HTR-8/SVneo (cell line): ENCODE measurements at places on chromosomes 16 and 17.

GRCh38 chr17:54662978-54663876 lies 237.4 kb upstream of the TOM1L1 start:
- DNase-seq, result no peak

GRCh38 chr17:72479113-72479512 lies 358.3 kb downstream of the SOX9 start:
- no peak for DNase-seq

- peak; percentile 64 for DNase-seq
Measured at GRCh38 chr16:53817117-53817755, 113.3 kb downstream of the FTO start.

DNA sequence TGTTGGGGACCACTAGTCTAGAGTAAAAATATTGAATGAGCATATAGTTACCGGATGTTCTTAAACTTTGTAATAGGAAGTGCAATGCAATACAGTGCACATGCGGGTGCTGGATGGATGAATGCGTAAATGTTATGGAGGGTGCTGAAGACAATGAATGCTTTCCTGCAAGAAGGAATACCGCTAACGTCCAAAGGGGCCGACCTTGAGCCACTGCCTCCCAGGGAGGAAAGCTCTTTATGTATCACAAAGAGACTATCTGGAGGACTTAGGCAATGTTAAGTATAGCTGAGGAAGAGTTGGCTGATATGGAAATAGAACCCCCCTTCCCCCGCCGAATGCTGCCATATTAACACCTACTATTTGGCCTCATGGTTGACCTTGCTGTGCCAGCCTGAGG lies 27.5 kb upstream of the SHCBP1 start:
- DNase-seq, result no peak

- DNase-seq, result no peak
Measured at GRCh38 chr17:73777131-73777449, 132.8 kb upstream of the SDK2 start.

DNA sequence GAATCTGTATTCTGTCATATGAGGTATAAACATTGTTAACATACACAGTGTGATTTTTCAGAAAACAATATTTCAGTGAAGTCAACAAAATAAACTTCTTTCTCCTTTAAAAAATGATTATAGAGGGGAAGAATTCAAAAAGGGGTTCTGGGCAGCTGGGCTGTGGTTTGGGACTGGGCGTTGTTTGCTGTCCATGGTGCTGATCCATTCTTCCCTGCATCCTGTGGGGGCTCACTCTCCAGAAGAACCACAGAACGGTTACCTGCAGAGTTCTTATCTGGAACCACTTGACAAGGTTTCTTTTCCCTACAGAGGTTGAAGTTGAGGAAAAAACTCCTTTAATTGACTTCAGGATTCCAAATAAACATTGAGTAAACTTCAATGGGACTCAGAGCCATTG lies 1091.0 kb downstream of the CDH8 start:
- no peak for DNase-seq

- no peak for DNase-seq
Measured at GRCh38 chr16:51057102-51057793, 93.8 kb downstream of the SALL1 start.

DNA sequence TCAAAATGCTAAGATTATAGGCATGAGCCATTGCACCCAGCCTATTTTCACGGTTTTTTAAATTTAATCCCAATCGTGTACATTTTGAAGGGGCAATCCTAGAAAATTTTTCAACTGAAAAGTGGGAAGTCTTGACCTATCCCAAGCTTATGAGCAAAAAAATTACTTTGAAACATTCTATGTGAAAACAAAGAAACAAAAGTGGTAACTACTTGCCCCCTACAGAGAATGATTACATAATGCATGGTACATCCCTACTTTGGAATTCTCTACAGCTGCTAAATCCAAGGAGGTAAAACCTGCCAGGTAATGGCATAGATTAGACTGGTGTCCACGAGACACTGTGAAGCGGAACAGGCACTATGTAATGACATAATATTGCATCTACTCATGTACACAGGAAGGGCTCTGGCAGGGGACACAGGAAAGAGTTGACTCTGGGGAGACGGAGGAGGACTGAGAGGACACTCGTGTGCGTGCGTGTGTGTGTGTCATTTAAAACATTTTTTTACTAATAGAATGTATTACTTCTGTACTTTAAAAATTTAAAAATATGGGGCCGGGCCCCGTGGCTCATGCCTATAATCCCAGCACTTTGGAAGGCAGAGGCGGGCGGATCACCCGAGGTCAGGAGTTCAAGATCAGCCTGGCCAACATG lies 15.7 kb downstream of the ASGR2 start:
- DNase-seq, result no peak

- no peak for DNase-seq
Measured at GRCh38 chr17:68792042-68792685, 163.0 kb downstream of the ABCA8 start.

DNA sequence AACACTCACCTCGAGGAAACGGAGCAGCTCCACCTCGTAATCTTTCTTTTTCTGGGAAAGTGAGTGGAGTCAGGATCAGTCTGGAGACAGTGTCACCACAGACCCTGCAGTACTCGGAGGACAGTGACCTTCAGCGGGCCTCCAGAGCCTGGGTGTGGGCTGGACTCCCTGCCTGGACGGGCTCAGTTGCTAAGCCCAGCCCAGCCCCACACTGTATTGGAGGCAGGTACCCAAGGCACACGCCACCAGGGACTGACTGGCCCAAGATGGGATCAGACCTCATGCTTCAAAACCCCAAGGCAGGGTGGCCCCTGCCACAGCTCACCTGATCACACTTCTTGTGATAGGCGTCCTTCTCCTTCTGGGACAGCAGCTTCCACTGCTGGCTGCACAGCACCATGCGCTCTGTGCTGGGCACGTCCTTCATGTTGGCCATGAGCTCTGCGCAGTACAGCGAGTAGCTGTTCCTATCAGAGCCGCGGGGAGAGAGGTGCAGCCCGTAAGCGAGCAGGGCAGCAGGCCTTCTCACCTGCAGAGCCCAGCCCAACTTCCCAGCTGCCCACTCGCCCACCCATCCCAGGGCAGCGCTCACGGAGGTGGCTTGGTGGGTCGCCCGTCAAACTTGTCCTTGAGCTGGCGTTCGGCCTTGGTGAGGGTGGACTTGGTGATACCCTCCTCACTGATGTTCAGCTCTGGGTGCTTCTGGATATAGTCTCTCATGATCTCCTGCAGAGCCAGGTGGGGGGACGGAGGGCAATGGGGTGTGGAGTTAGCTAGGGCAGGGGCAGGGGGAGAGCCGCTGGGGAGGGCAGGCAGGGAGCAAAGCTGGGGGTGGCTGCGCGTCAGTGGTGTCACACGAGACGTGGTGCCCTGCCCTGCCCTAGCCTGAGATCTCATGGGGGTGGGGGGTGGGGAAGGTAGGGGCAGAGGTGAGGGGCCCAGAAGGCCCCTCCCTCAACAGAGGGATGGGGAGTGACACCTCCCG lies 7.9 kb downstream of the UBTF start:
- DNase-seq, result no peak

GRCh38 chr17:69176457-69176795 lies 34.7 kb upstream of the ABCA6 start:
- DNase-seq, result no peak

DNA sequence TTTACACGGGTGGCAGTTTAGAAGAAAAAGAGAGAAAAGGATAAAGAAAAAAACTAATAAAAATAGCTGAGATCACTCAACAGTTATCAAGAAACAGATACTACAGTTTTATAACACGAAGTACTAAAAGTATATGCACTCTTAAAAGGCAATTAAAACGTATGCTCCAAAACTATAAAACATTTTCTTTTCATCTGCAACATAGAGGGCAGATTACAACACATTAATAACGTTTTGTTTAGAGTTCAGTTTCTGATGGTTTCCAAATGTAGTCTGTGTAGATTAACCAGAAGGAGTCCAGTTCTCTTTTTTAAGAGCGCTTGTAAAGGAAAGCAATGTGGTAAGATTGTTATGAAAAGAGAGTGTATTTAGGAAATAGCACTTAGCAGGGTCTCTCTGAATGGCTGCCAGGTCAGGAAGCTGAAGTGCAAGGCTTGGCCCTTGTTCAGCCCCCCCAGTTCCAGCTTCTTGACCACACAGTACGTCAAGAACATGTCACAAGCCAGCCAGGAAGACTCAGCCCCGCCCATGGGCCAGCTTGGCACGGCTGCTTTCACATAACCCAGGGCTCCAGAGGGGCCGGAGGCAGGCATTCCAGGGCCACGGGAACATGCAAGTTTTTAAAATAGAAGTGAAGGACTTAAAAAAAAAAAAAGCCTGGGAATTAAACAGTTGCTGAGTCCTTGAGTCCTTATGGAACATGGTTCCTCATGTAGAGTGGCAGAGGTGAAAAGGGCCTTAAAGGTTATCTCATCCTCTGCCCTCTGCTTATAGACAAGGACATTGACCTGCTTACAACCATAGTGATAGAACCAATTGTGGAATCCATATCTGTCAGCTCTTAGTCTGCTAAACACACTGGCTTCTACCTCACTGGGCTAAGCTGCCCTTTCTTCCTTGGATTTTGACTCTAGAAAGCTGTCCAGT lies 147.4 kb upstream of the TBX2 start:
- no peak for DNase-seq

DNA sequence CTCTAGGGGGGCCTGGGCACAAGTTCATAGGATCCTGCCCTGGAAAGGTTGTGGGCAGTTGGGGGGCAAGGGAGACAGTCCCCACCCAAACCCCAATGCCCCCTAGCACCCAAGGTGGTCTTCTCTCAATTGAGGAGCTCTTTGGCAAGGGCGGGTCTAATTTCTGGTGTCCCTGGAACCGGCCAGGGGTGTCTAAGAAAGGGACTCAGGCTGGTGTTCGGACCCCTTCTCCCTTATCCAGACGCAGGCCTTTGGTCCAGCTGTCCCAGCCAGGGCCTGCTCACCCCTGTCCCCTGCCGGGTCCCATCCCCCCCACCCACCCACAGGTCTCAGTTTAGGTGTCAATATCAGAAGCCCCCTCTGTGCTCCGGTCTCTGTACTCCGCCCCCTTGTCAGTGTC lies 860 bp upstream of the ARHGDIG start:
- DNase-seq, result no peak

DNA sequence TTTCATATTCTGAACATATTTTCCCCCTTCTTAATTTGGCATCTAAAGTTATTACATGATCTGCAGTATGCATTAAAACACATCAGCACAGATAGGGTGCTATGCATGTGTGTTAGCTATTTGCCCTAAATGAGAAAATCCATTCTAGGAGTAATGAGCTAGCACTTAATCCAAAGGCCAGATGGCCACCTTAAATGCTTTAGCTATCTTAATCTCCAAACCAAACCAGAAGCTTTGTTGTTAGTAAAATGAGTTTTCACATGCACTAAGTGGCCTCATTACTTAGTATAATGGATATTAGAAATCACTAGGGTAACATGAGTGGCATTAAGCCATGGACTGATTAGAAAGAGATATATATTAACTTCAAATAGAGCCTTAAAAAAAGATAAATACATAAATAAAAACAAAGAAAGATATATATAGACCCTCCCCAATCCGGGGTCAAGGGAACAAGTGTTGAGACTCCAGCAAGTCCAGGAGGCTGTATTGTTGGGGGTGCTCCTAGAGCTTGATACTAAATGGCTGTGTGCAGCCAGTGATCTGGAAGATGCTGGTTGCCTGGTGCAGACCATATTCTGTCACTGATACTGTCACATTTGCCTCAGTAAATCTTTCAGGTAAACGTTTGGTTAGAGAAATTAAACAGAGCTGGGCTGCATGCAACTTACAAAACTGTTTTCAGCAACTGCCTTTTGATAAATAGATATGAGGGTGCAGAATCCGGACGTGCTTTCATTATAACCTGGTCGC lies 67.3 kb downstream of the MYH10 start:
- no peak for DNase-seq

- DNase-seq, result peak; percentile 5
Measured at GRCh38 chr16:25838724-25839186, 147.0 kb downstream of the HS3ST4 start.

- DNase-seq, result peak; percentile 94
Measured at GRCh38 chr17:2392252-2393173, 8.3 kb downstream of the MNT start.

DNA sequence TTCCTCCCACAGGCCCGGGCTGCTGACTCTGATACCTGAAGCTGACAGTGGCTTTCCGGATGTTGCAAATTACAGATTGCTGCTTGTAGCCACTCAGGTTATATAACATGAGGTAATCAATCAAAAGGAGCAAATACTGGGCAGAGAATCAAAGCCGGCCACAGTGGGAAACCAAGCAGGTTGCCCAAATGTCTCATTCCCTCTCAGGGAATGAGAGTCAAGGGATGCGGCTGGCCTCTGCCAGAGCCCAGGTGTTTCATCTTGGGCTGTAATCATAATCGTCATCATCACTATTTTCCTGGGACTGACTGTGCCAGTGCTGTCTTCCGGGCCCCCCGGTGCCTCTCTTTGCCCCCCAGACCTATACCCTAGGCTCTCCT lies 292.4 kb upstream of the FOXF1 start:
- DNase-seq, result no peak

GRCh38 chr17:61009663-61010062 lies 332.0 kb downstream of the BCAS3 start:
- DNase-seq, result no peak

DNA sequence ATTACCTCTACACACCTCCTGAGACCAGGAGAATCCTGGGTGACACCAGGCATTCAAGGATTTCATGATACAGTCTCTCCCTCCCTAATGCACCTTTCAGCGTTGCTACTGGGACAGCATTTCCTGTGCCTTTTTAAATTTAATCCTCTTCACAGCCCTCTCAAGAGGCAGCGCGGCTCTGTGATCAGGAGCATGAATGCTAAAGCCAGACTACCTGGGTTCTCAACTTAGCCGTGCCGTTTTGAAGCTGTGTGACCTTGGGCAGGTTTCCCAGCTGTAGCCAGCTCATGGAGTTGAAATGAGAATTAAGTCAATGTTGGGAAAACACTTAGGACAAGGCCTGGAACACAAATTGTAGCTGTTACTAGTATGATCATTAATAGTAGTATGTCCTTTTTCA lies 191.8 kb downstream of the XYLT1 start:
- DNase-seq, result no peak

DNA sequence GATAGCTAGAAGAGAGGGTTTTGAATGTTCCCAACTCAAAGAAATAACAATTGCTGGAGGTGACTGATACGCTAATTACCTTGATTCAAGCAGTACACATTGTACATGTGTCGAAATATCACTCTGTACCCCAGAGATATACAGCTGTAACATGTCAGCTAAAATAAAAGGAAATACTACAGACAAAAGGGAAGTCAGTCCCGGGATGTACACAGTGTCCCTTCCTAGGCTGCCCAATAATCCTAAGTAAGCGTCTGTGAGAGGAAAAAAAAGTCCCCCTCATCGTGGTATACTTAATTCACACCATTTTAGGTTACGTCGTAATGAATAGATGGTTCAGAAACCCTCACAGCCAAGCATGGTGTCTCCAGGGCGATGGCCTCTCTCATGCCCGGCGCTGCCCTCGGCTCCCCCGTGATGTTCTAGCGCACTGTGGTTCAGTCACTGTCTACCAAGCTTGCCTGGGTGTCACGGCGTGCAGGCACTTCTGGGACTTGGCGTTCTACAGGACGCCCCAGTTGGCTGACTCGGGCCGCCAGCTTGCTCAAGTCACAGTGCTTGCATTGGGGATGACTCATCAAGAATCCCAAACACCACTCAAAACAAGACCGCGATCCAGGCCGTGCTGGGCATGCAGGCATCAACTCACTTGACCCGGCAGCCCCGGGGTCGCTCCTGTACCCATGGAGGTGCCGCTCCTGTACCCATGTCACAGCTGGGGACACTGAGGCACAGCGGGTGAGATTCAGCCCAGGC lies 27.6 kb downstream of the CCDC40 start:
- peak; percentile 55 for DNase-seq

- DNase-seq, result no peak
Measured at GRCh38 chr17:48613862-48614694, 1.0 kb downstream of the HOXB8 start.

GRCh38 chr17:56838687-56839086 lies 4.7 kb downstream of the DGKE start:
- no peak for DNase-seq
